ENCODE measurements at places on chromosomes 5 and 9.

GRCh38 chr5:169011451-169011850 is 289.5 kb downstream of the SLIT3 start:
- no peak for DNase-seq

- no peak for DNase-seq
Observed at GRCh38 chr9:137809040-137809576, 68.5 kb upstream of the CACNA1B start.

DNA sequence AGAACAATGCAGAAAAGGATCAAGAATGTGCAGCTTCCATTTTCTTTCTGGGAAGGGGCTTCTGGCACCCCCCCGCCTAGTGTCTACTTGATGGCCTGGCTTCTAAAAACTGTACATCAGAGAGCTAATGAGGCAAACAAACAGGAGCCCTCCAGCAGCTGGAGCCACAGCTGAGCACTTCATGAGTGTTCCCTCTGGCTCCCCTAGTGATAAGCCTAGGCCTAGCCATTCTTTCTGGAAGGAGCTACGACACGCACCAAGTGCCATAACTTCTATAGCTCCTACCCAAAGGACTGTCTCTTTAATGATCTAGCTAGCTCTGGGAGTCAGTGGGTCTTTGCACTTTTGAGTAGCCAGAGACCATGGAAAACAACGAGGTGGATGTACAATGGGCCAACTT is 66.1 kb downstream of the DNAH5 start:
- DNase-seq = no peak

DNA sequence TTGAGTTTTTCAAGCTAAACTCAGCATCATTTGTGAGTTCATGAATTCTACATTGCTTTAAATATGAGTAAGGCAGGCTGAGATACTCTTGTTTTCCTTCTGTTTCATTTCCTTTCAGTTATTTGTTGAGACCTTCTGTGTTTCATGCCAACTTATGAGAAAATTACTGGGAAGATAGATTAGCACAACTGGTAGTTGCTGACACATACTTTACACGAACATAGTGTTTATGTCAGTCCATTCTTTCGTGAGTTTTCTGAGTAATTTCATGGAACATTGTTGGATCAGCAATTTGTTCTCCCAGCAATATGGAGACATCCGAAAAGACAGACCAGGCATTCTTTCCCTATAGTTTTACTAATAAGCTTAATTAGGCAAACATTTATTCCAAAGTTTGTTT is 102.0 kb upstream of the SMC5 start:
- DNase-seq = no peak

- DNase-seq = no peak
Observed at GRCh38 chr5:171863935-171864334, 78.3 kb downstream of the SMIM23 start.

DNA sequence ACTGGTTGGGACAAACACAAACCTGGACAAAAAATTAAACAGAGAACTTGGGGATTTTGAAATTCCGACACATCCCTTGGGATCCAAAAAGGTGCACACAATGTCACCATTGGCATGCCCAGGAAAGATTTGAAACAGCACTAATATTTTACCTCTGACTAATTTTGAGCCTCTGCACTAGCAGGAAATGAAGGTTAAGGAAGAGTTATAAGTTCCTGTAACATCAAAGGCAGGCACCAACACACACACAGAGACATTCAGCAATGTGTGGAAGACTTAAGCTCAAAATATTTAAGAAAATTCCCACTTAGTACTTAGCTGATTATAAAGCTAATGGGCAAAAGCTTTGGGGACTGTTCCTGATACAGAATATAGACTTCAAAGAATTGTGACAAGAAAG is 247.0 kb downstream of the CDH9 start:
- DNase-seq = no peak

GRCh38 chr5:76867038-76867437 is 17.2 kb downstream of the S100Z start:
- no peak for DNase-seq

- no peak for DNase-seq
Observed at GRCh38 chr9:132488626-132489025, 78.6 kb downstream of the CFAP77 start.

DNA sequence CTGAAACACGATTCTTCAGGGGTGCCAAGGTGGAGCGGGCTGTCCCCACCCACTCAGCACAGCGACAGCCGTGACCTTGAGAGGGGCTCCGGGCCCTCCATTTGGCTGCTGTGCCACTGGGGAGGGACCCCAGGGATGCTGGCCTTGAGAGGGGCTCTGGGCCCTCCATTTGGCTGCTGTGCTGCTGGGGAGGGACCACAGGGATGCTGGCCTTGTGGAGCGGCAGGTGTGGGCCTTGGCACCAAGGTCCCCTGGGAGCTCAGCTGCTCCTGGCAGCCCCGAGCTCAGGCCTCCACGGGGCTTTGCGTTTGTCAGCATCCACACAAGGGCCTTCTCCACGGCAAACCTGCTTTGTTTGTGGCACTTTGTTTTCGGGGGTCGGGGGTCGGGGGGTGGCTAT is 137.6 kb upstream of the LPCAT1 start:
- no peak for DNase-seq

- no peak for DNase-seq
Observed at GRCh38 chr5:168481330-168481788, 4.9 kb upstream of the RARS1 start.

GRCh38 chr5:173161148-173161547 is 16.8 kb downstream of the BNIP1 start:
- DNase-seq = no peak

DNA sequence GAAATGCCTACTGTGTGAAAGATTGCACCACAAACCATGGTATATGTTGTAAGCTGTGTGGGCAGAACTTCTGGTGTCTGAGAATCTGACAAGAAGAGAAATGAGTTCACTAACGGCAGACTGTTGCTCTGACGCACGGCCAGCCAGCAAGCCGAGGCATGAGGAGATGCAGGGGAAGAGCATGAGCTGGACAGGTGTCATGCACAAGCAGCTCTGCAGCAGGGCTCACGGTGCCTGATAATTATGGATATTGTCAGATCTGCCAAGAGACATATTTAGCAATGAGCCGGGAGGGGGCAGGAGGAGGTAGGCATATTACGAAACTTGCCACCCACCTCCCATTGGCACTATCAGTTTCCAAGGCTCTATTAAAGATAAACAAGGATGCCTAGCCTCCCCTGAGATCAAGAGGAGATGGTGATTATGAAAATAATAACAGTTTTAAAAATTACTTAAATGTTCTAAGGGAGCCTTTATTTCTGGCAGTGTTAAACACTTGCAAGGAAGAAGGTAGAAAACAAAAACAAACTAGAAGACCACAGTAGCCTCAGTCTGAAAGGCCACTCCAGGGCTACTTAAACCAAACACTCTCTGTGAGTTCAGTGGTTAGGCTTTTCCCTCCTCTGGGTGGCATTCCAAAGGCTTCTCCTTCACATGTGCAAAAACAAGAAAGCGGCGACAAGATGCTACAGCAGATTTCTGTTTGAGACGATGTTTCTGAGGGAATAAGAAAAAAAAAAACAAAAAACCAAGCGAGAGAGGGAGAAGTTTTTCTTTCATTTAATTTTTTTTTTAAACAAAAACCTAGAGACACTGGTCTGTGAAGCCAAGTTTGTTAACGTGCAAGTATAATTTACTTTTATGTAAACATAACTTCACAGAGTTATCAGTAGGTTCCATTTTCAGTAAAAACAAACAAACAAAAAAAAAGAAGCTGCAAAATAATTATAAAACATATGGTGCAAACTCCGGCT is 339.5 kb downstream of the BNC2 start:
- no peak for DNase-seq

DNA sequence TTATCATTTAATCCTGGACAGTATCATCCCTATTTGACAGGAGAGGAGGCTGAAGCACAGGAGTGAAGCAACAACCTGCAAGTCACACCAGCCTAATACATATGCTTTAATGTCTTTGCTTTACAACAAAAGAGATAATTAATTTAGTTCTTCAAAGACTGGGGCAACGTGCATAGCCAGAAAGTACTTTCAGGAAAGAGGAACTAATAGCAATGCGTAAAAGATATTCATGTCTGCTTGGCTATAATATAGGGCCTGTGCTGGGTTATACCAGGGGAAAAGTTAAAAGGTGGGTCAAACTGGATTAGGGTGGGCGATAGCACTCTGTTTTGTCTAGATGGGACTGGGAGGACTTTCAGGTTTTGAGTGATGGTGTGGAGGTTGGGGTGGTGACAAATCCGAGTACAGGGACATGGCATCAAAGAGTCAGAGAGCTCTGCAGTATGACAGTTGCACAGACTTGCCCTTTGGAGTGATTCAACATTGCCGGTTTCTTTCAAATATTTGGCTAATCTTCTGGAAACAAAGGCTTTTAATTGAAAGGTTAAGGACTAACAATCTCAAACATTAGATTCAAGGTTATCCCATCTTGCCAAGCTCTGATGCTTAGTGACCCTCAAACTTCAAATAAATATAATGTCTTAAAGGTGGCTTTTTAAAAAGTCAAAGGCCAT is 11.9 kb downstream of the DAB2 start:
- DNase-seq = no peak

DNA sequence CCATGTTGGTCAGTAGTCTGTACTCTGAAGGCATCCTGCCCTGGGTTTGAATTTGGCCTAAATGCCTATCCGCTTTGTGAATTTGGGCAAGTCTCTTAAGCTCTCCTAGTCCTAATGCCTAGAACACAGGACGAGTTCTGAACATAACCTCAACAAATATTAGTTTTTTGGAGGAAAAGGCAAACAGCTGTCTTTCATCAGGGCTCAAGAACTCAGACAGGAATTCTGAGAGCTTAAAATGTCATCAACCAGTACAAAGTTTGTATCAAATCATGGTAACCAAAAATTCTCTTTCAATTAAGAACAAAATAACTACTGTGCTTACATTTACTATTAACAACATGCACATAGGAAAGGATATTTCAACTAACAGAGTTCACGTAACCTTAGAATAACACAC is 182.5 kb upstream of the PPP1R2B start:
- DNase-seq = no peak

DNA sequence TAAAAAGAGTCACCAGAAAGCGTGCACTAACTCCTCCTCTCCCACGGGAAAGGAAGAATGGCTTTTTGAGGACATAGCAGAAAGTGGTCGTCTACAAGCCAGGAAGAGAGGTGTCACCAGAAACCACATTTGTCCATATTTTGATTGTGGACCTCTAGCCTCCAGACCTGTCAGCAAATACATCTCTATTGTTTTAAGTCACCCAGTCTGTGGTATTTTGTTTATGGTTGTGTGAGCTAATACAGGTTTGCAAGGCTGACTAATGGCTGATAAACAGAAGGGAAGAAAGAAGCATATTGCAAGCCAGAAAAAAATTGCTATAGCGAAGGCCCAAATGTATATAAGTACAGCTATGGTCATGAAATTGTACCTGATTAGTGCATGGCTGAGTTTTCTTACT is 21.4 kb downstream of the WDR70 start:
- no peak for DNase-seq

DNA sequence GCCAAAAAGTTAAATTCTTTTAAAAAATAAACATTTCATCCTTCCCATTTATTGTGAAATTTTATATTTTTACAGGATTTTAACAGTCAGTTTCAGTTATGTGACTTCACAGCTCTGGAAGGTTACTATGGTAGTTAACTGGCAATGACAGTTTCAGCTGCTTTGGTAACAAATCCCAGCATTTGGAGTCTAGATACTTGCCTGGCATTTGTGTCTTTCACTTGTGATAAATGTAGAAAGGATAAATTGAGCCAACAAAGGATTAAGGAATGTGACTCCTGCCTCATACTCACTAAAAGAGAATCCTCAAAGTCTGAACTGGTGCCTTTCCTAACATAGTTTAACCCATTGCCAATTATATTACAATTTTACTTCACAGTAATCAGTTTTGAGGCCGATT is 315.5 kb downstream of the FER start:
- DNase-seq = no peak

GRCh38 chr5:154253807-154254206 is 63.3 kb downstream of the GALNT10 start:
- no peak for DNase-seq

DNA sequence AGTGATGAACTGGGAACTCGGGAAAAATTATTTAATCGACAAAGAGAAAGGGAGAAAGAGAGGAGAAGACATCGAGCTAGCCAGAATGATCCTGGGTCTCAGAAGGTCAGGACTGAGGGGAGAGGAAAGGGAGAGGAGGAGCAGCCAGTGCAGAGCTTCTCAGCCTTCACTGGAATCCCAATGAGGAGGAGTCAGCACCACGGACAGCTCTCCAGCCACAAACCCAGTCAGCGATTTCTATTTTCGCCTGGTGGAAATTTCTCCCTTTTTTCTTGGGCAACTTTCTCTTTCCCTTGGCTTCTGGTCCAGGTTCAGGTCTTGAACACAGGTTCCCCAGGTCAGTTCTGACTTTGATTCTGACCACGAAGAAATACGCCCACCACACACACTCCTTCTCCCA is 1.6 kb upstream of the BRINP1 start:
- DNase-seq = peak; percentile 66

DNA sequence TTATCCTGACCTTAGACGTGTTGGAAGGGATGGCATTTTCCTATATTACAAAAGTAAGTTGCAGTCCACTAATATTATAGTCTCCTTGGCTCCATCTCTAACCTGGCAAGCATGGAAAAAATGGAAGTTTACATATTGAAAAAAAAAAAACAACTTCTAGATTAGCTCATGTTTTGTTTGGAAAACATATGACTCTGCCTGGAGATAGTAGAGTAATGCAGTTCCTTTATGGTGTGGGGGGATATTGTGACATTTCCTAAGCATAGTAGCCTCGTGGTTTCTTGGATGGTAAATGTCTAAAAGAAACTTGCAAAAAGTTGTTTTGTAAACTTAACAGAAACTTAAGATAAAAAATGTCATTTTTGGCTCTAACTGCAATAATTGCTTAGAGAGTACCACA is 244.4 kb upstream of the FBXL7 start:
- DNase-seq = no peak

GRCh38 chr9:107566611-107567061 is 77.1 kb upstream of the KLF4 start:
- DNase-seq = peak; percentile 78

- no peak for DNase-seq
Observed at GRCh38 chr5:27008604-27009539, 29.5 kb downstream of the CDH9 start.

- no peak for DNase-seq
Observed at GRCh38 chr5:172556971-172557461, 84.0 kb upstream of the NEURL1B start.

DNA sequence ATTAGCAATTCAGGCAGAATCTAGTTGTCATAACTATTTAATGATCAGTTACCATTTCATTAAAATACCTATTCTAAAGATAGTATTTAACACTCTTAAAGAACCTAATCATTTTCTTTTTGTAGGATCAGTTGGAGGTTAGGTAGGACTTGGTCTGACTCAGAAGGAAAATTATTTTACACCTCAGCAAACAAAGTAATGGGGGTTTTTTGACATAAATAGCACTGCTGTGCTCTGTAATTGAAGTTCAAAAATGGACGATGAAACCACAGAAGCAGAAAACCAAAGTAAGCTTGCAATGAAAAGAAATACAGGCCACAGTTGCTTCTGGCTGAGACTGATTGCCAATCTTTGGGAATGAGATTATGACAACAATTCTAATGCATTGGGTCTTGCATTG is 187.0 kb upstream of the TRPM3 start:
- no peak for DNase-seq

GRCh38 chr5:95533761-95534160 is 21.0 kb downstream of the SKIC3 start:
- no peak for DNase-seq

Measured in femur (tissue), 1 donor.